ENCODE measurements at places on chromosomes 3 and 15. TPM values are rescaled to one million over a fixed set of nuclear protein-coding genes. Genes with fewer than 3 reads are reported as not detected.

GRCh38 chr3:108959017-108959416 is 5.3 kb upstream of the GUCA1C start:
- no peaks in the 10 kb centered on the region for H3K4me1 ChIP-seq
- no peak for DNase-seq
- H3K36me3 ChIP-seq, result no peaks in the 10 kb centered on the region
- H3K27me3 ChIP-seq, result no peaks in the 10 kb centered on the region
- no peak overlapping the region for H3K4me3 ChIP-seq
- no peak overlapping the region for H3K27ac ChIP-seq

GRCh38 chr3:69343875-69344274 is 42.0 kb downstream of the FRMD4B start:
- H3K27ac ChIP-seq, result no peak overlapping the region
- H3K36me3 ChIP-seq, result peaks cover 6% of the 10 kb centered on the region
- DNase-seq, result no peak
- H3K27me3 ChIP-seq, result no peaks in the 10 kb centered on the region
- H3K4me1 ChIP-seq, result no peaks in the 10 kb centered on the region

DNA sequence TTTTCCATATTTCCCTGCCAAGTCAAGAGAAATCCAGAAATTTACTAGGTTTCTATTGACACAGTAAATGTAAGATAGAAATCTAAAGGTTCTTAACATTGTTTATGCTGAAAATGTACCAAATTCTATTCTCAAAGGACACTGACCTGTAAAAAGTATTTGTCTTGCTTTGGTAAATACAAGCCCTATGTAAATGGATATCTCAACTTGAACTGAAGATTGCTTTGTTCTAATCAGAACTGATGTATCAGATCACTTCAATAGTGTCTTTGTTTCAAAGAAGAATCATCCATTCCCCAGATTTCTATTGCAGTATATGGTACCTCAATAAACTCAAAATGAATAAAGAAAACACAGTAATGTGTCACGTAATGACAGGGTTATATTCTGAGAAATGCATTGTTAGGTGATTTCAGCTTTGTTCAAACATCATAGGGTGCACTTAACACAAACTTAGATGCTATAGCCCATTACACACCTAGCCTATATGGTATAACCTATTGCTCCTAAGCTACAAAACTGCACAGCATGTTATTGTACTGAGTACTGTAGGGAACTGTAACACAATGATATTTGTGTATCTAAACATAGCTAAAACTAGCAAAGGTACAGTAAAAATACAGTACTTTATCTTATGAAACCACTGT is 143.5 kb upstream of the NECTIN3 start:
- H3K4me3 ChIP-seq, result no peak overlapping the region
- H3K27ac ChIP-seq, result no peak overlapping the region
- H3K27me3 ChIP-seq, result no peaks in the 10 kb centered on the region
- DNase-seq, result no peak
- no peaks in the 10 kb centered on the region for H3K4me1 ChIP-seq

GRCh38 chr15:43648649-43649429 is at the start of gene CATSPER2:
TSS of gene CATSPER2 (minus strand) at chr15:43648844. CDS start at chr15:43648061, 783 bp downstream.
- H3K27me3 ChIP-seq, result no peaks in the 10 kb centered on the region
- H3K27ac ChIP-seq, result no peak within 1 kb of the TSS
- peaks cover 17% of the 10 kb centered on the region for H3K36me3 ChIP-seq
- H3K4me3 ChIP-seq, result no peak within 1 kb of the TSS
- H3K4me1 ChIP-seq, result no peaks in the 10 kb centered on the region

DNA sequence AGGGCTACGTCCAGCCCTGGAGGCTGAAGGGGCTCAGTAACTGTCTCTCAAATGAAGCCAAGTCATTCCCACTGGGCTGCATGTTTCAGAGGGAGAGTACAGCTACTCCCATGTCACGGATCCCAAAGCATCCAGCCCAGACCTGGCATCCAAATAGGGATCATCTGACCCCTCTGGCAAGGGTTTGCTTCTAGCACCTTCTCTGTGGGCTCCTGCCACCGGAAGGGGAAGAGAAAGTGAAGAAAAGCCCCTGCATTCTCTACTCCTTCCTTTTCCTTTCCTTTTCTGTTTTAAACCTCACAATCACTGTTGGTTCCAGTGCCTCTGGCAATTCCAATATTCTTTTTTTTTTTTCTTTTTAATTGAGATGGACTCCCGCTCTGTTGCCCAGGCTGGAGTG is 64.5 kb upstream of the CTSH start:
- no peak overlapping the region for H3K27ac ChIP-seq
- H3K27me3 ChIP-seq, result no peaks in the 10 kb centered on the region
- H3K4me3 ChIP-seq, result no peak overlapping the region
- DNase-seq, result no peak
- no peaks in the 10 kb centered on the region for H3K36me3 ChIP-seq
- H3K4me1 ChIP-seq, result no peaks in the 10 kb centered on the region

GRCh38 chr3:18531662-18532061 is 106.5 kb upstream of the SATB1 start:
- no peaks in the 10 kb centered on the region for H3K36me3 ChIP-seq
- H3K4me1 ChIP-seq, result no peaks in the 10 kb centered on the region
- no peak for DNase-seq

DNA sequence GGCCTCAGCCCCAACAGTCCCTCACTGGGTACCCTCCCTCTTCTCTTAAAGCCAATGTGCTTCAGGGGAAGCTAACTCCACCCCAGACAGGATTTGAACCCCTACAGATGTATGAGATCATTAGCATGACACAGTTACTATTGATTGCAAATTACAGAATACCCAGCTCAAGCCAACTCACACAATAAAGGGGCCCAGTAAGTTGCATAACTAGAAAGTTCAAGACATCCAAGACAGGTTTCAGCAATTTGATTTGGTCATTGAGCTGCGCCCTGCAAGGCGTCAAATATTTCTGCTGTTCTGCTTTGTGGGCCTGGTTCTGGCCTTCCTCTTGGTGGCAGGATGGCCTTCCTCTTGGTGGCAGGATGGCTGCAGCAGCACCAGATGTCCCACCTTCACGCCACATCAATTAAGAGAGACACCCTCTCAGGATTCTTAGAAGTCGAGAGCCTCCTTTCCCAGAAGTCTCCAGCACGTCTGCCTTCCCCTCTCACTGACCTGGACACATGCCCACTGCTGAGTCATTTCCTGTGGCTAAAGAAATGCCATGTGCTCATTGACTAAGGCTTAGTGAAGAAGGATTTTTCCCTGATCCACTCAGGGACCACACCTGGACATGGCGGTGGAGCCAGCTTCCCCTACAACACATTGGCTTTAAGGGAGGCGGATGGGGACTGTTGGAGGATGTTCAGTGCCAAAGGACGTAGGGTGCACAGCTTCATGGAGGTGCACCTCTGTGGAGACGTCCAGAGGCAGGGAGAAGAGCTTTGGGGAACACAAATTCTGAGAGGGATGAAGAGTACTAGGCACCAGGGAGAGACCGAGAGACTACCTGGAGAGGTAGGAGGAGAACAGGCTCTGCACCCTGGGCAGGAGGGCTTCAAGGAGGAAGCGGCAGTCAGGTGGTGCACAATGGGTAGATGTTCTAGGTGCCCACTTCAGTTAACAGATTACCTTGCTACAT is 49.1 kb downstream of the DNASE1L3 start:
- DNase-seq, result no peak
- H3K27ac ChIP-seq, result no peak overlapping the region
- peaks cover 31% of the 10 kb centered on the region for H3K36me3 ChIP-seq
- no peaks in the 10 kb centered on the region for H3K27me3 ChIP-seq
- H3K4me3 ChIP-seq, result no peak overlapping the region
- H3K4me1 ChIP-seq, result peaks cover 17% of the 10 kb centered on the region

DNA sequence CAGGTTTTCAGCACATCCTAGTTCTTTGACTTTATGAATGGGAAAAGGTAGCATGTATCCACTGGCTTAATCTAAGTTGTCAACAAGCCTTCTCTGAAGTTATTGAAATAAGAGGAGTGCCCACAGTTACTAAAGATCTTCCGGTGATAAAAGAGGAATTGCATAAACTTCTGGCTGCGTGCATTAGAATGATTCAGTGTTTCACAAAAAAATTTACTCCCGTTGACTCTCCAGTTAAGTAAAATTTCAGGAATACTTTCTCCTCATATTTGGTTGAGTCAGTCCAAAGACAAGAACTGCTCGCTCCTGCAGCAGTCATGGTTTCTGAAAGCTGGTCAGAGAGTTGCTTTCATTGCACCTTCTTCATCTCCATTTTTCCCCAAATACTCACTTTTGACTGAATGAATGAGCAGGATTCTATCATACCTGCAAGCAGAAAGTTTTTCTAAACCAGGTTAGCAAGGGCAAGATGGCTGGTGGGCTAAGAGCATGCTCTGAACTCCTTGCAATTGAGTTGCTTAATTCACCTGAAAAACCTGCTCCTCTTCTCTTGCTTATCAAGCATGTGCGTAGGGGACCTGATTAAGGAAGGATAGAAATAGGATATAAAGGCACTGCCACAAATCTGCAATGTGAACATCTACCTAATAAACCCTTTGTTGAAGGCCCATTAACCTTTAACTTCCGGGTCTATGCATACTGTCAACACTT is 64.2 kb upstream of the TIMP4 start:
- H3K36me3 ChIP-seq, result no peaks in the 10 kb centered on the region
- H3K4me3 ChIP-seq, result no peak overlapping the region
- no peak overlapping the region for H3K27ac ChIP-seq
- H3K4me1 ChIP-seq, result peaks cover 29% of the 10 kb centered on the region
- DNase-seq, result no peak

GRCh38 chr15:61668444-61668843 is 391.8 kb downstream of the VPS13C start:
- no peak for DNase-seq
- H3K4me3 ChIP-seq, result no peak overlapping the region
- no peaks in the 10 kb centered on the region for H3K36me3 ChIP-seq
- peaks cover 6% of the 10 kb centered on the region for H3K4me1 ChIP-seq

Gene SLC38A3
- total RNA-seq, result 44.7 TPM

Gene PRKCD
- 45.1 TPM for total RNA-seq

Gene SERINC4
- total RNA-seq, result 0.36 TPM

Gene NEK10
- 3.3 TPM for total RNA-seq
